ENCODE measurements at places on chromosomes 12 and 14. TPM values are rescaled to one million over a fixed set of nuclear protein-coding genes. Genes with fewer than 3 reads are reported as not detected.

Gene APOF
- not detected for total RNA-seq

Gene EXOC3L4
- total RNA-seq, result 0.21 TPM

Gene NTF3
- 0.92 TPM for total RNA-seq

Gene HOXC5
- total RNA-seq, result not detected

Gene TPPP2
- total RNA-seq, result not detected

Gene CNPY2
- 129 TPM for total RNA-seq

Gene SLC7A7
- 8.3 TPM for total RNA-seq

Gene NGB
- total RNA-seq, result not detected

Gene CLEC4C
- total RNA-seq, result not detected

Gene KRT3
- total RNA-seq, result not detected

Gene SLC10A1
- not detected for total RNA-seq

Gene MMP19
- 1.1 TPM for total RNA-seq

Gene MAP4K5
- total RNA-seq, result 17.2 TPM

Gene DPY19L2
- total RNA-seq, result 1.7 TPM

Gene SEL1L
- 15.6 TPM for total RNA-seq

Gene KCNH3
- total RNA-seq, result 0.97 TPM

Gene HOXC6
- total RNA-seq, result not detected

Gene INHBE
- 9.6 TPM for total RNA-seq

Gene LHX5
- 0.85 TPM for total RNA-seq

Gene CLEC4E
- total RNA-seq, result 0.07 TPM

Gene CLEC4D
- total RNA-seq, result 0.07 TPM

Gene KRT5
- total RNA-seq, result not detected

Gene TM7SF3
- 56.3 TPM for total RNA-seq

Gene OSBPL8
- 32.5 TPM for total RNA-seq

Gene ST8SIA1
- total RNA-seq, result 1.7 TPM
